ENCODE measurements at places on chromosomes 2 and 18.
A peak's percentile ranks its signal among the peaks of the same experiment; 100 is the strongest.

GRCh38 chr2:176105078-176105729, 1.9 kb upstream of the HOXD11 start:
- no peak for DNase-seq

DNA sequence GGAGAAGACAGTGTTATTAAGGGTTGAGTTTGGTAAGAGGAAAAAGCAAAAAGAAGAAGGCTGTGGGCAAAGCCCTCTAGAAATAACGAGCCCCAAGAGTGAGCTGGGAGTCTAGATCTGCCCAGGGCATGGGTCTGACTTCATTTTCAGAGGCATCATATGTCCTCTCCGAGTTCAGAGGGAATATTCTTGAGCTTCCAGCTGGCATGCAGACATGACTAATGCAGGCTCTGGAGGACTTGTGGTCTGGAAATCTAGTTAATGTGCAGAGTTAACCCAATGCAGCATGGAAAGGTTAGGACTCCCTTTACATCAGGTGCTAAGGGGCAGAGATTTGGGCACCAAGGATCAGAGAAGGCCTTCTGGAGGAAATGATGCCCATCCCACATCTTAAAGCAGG, 7.3 kb downstream of the ACMSD start:
- DNase-seq, result peak; percentile 77

DNA sequence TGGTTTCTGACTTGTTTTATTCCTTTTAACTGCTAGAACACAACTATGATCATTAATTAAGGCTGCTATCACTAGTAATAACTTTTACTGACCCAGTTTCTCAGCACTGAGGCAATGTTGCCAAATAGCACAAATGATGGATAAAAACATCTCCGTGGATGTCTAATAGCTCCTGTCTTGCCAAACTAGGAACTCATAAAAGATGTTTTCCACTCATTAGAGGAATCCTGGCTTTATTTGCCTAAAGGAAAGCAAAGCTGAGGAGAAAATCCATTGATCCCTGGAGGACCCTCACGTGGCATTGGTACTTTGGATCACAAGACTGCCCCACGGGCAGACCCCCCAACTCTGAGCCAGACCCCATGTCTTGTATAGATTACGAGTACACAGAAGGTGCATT, 96.1 kb upstream of the ZNF397 start:
- DNase-seq, result no peak

DNA sequence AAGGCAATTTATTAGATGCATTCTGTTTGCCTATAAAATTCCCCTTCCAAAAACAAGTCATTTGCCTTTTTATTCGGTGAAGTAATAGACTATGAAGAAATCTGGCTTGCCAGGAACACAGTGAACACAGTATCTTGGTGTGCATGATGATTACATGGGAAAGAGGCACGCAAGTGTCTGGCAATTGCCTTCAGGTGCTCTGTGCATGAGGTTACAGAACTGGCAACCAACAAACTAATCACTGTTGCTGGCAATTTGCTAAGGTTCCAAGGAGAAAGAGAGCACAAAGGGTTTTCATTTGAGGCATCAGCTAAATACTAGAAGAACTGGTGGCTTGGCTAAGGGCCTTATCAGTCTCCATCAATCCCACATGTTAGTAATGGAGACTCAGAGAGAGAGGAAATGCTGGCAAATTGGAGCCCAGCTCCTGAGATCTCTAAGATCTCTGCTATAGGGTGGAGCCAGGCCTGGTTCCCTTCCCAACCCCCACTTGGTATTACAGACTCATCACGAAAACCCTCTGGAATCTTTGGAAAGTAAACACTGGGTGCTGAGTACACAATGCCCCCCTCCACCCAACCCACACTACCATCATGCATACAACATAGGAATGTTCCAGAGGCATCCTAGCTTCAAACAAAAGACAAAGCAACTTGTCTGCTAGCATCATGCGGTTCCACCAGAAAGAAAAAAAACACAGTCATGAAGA, 10.4 kb downstream of the RNF152 start:
- DNase-seq, result peak; percentile 87

GRCh38 chr2:45119038-45119437, 109.8 kb upstream of the SIX2 start:
- DNase-seq, result peak; percentile 70

DNA sequence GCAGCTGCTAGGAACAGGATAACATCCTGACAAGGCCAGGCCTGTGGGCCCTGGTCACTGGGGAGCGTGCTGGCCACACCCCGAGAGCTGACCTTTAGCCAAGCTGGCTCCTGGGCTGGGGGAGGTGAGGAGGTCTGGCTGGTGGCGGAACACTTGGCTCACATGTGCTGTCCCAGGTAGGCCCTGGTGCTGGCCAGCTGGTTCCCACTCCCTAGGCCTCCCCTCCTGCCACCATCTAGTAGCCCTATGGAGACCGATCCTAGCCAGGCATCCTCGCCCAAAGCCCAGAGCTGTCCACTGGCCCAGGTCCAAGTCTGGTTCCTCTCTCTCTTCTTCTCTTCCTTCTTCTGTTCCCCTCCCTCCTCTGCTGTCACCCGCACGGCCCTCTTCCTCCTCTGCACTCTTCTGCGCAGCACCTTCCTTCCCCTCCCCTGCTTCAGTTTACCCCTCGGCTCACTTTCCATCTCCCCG, 52.4 kb downstream of the TNS1 start:
- no peak for DNase-seq

DNA sequence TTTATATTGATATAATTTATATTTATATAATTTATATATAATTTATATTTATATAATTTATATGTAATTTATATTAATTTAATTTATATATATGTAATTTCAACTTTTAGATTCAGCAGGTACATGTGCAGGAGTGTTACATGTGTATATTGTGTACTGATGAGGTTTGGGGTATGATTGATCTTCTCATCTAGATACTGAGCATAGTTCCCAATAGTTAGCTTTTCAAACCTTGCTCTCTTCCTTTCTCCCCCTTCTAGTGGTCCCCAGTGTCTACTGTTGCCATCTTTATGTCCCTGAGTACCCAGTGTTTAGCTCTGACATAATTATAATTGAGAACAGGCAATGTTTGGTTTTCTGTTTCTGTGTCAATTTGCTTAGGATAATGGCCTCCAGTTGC, 1335.3 kb upstream of the CDH2 start:
- DNase-seq, result no peak

GRCh38 chr2:203209538-203209937, 29.3 kb upstream of the CYP20A1 start:
- no peak for DNase-seq

DNA sequence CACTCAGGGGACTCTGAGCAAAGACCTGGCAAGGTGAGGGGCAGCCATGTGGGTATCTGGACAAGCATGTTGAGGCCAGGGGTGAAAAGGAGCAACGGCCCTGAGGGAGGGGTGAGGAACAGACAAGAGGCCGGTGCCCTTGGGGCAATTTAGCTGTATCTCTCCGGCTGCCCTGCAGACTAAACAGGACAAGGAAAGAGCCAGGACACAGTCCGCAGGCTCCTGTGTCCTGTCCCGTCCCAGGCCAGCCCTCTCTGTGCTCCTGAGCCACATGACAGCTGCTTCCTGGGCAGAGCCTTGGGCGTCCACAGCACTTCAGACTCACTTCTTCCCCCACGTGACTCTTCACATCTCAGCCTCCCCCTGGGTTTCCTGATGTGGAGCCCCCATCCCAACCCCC, 206.1 kb downstream of the KLHL29 start:
- no peak for DNase-seq

DNA sequence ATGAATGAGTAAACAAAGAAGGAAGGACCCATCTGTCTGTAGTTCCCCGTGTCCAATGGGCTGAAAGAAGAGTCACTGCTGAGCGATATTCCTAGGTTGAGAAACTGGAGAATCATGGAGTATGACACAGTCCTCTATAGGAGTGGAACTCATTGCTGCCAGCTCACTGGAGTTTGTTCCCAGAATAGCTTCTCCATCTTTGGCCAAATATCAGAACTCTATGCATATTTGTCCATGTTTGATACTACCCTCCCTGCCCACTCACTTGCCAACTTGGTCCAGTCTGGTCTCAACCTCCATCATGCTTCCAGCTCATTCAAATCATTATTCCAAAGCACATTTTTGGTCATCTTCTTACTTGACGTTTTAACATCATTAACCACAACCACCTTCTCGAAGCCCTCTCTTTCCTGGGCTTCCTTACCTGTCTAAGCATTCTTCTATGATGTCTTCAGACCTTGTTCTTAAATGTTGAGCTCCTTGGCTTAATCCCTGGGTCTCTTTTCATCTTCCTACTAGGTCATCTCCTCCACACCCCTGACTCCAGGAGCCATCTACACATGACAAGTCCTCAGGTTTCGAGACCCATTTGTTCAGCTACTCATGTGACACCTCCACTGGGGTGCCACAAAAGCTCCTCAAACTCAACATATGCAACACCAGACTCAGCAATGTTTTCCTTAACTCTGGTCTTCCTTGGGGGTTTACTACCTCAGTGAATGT, 221.6 kb downstream of the MYCN start:
- DNase-seq, result no peak

DNA sequence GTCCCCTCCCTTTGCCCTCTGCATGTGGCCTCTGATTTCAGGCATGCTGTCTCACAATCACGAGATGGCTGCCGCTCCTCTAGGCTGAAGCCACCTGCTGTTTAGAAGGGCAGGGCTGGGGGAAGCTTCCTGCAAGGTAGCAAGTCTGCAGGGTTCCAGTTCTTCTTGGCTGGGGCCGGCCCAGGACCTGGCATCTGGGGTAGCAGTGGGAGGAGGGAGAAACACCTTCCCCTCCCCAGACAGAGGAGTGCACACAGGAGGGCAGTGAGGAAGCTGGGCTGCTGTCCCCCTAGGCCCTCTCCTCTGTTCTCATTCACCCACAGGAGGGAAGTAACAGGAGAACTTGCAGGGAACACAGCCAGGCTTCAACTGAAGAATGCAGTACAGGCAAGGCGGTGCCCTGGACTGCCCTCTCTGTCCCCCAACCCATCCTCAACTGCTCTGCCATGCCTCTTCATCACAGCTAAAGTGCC, 345.9 kb upstream of the HS6ST1 start:
- DNase-seq, result no peak

- DNase-seq, result no peak
Observed at GRCh38 chr2:20165677-20166509, 59.0 kb downstream of the SDC1 start.

DNA sequence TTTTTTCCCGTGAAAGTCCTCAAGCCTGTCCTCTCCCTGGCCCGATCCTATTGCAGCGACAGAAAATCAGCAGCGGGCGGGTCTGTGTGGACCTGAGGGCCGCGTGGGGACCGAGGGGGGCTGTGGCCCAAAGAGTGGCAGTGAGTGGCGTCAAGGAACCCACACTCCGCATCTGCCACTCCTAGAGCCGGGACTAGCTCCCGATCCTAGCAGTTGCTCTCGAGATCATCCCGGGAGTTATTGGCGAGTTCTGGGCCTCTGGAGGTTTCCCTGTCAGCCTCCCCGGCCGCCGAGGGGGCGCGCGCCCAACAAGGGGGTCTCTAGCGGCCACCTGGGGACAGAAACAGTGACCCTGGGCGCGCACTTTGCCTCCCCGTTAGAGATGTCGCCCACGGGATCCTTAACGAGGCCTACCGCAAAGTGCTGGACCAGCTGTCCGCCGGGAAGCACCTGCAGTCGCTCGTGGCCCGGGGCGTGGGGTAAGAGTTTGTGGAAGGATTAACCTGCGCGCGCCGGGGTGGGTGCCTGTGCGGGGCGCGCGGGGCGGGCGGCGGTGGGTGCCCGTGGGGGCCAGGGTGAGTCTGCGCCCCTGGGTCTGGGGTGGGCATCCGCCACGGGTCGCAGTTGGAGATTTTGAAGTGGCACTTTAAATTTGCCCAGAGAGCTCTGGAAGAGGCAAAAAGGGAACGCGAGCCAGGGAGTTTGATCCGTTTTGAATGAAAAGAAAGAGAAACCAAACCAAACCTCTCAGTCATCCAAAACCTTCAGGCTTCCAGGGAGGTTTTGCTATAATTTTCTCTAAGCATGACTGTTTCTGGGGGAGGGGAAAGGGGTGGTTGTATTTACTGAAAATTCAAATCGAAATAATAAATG, 3.5 kb downstream of the ADCYAP1 start:
- DNase-seq, result peak; percentile 14

DNA sequence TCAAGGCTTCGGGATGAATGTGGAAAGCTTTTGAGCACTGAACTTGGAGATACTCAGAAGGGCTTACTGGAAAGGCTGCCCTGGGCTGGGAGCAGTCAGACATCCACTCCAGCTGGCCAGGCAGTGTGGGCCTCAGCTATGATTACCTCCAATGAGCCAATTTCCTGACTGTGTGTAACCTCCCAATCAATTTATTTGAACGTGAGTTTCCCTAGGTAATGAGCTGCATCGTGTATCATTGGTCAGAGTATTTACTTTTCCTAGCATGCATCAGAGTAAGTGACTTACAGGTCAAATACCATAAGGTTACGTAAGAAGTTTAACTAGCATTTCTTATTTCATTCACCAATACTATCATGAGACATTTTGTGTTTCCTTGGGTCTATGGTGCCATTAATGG, 11.0 kb upstream of the CTAGE1 start:
- peak; percentile 5 for DNase-seq

DNA sequence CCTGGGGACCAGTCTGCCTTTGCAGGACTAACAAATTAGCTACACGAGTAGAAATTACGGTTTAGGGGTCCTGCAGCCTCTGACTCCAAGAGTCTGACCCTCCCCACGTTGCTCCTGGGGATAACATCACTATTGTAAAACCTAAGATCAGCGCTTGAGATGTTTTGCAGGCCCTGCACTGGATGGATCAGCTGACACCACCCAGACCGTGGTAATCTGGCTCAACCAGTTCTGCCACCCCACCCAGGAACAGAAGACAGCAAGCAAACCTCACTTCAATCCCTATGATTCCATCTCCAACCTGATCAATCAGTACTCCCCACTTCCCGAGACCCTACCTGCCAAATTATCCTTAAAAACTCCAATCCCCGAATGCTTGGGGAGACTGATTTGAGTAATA, 31.7 kb downstream of the NGEF start:
- DNase-seq, result no peak

DNA sequence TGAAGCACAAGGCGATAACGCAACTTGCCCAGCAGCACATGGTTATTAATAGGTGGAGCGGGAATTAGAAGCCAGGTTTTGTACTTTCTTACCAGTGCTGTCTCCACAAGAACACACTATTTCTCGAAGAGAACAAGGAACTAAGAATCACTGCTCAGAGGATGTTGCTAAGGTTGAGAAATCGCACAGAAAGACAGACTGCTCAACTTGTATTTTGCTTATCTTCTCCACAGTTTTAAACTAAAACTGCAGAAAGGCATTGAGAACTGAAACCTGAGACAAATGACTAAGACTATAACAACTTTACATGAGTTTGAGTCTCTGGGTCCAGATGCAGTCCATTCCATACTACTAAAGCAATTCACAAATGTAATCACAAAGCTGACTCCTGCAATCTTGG, 6.2 kb downstream of the PRKD3 start:
- DNase-seq, result peak; percentile 42

GRCh38 chr18:28095631-28096030, 81.3 kb downstream of the CDH2 start:
- DNase-seq, result no peak

GRCh38 chr2:112996635-112997034, 8.6 kb upstream of the IL36A start:
- DNase-seq, result no peak

DNA sequence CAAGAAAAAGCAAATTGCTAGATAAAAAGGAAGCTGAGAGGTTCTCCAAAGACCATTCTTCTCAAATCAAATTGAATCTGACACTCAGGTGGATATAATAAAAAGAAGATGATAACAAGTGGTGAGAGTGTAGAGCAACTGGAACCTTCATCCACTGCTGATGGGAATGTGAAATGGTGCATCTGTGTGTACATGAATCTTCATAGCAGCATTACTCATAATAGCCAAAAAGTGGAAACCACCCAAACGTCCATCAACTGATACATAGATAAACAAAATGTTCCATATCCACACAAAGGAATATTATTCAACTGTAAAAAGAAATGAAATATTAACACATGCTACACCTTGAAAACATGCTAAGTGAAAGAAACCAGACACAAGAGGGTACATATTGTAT, 357.2 kb upstream of the EPHA4 start:
- no peak for DNase-seq

Measured in ELR (cell line).